ENCODE measurements at places on chromosomes 16 and 17.
A peak's percentile ranks its signal among the peaks of the same experiment; 100 is the strongest.

DNA sequence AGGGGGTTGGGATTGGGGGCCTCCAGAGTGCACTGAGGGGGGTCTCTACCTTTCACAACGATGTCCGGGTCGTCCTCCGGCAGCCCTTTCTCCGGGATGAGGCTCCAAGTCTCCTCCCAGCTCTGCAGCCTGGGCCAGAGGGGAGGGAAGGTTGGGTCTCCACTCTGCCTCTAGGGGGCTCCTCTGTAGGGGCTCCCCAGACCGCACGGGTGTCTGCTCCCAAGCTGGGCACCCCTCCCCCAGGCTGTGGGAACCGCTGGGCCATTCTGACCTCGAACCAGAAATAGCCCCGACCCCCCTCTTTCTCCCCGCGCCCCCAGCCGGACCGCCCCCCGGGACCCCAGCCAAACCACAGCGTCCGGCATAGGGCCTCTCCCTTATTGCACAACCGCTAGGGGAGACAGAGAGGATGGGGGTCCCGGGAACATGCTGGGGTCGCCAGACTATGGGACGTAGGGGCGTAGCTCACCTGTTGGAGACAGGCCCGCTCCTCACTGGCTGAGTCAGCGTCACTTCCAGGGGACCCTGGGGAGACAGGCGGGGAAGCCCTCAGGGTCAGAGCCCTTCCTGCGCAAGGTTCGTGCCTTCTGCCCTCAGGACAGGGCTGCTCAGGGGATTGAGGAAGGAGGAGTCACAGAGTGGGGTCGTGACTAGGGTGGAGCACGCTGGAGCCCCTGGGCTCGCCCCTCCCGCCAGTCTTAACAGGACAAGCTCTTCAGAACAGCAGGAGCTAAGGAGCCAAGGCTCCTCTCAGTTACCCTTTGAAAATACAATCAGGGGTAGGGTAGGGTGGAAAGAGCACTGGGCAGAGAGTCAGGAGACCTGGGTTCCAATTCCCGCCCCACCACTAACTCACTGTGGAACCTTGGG is 2.7 kb downstream of the PLEKHH3 start:
- peak; percentile 34 for DNase-seq

DNA sequence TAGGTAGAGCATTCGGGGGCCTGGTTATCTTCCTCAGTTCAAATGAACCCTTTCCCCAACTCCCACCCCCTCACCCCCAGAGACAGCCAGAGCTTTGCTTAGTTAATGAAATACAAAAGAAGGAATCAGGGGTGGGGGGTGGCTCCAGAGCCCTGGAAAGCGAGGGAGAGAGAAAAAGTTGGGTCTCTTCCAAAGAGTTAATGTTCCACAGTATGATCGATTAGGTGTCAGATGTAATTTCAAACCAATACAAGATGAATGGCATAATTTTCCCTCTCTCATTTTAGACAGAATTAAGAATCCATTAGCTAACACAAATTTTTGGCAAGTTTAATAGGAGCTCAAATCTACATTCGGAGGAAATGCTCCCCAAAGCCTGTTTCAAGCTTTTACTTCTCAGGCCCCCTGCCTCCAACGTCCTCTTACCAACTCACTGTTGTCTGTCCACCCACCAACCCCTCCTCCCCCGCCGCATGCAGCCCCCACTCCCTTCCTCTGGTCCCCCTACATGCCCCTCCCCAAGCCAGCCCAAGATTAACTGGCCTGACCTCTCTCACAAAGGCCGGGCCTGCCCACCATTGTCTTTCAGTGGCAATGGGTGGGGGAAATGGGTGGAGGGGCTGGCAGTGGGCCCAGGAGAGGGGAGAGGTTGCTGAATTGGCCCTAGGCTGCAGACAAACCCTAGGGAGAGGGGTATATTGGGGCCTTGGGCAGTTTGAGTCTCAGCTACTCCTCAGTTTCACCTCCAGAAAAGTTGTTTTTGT is 28.2 kb downstream of the NEUROD2 start:
- no peak for DNase-seq

- DNase-seq = no peak
Observed at GRCh38 chr17:76247304-76247703, 7.0 kb upstream of the RNF157 start.

- DNase-seq = no peak
Observed at GRCh38 chr16:68834550-68834949, 8.8 kb upstream of the TANGO6 start.

DNA sequence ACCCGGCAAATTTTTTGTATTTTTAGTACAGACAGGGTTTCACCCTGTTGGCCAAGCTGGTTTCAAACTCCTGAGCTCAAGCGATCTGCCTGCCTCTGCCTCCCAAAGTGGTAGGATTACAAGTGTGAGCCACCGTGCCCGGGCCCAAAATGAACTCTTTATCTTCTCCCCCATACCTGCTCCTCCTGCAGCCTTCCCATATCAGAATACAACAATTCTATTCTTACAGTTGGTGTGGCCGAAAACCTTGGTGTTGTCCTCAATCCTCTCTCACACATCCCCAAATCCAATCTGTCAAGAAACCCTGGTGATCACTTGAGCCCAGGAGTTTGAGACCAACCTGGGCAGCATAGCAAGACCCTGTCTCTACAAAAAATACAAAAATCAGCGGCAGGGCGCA is 19.5 kb upstream of the SPN start:
- no peak for DNase-seq

All from DMS79 (cell line).